ENCODE measurements at places on chromosomes 2 and 18. TPM values are rescaled to one million over a fixed set of nuclear protein-coding genes. Genes with fewer than 3 reads are reported as not detected.

KCNE4 gene
- total RNA-seq: not detected

NEU2 gene
- not detected for total RNA-seq

MEIS1 gene
- total RNA-seq: not detected

ZSWIM2 gene
- total RNA-seq: not detected

M1AP gene
- not detected for total RNA-seq

SERPINB3 gene
- not detected for total RNA-seq

PHOSPHO2 gene
- 2.3 TPM for total RNA-seq

REG1B gene
- total RNA-seq: not detected

KLHL29 gene
- 0.67 TPM for total RNA-seq

VWC2L gene
- total RNA-seq: not detected

FAM110C gene
- 0.41 TPM for total RNA-seq

CAPN14 gene
- total RNA-seq: 0.08 TPM

Measured in CD8-positive, alpha-beta T cell (primary cell).